ENCODE measurements at places on chromosomes 16 and 17.

DNA sequence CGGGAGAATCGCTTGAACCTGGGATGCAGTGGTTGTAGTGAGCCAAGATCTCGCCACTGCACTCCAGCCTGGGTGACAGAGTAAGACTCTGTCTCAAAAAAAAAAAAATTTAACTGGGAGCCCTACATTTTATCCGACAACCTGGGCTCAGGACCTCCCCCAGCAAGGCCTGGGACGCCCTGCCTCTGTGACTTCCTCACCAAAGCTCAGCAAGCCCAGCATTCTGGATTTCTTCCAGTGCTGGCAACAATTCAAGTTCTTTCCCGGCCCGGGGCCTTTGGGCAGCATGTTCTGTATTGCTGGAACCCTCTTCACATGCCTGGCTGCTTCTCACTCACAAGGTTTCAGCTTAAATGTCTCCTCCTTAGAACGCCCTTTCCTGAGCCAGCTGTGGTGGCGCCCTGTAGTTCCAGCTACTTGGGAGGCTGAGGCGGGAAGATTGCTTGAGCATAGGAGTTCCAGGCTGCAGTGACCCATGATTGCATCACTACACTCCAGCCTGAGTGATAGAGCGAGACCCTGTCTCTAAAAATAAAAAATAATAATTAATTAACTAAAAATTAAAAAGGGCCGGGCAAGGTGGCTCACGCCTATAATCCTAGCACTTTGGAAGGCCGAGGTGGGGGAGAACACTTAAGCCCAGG lies 15.9 kb upstream of the MEIOB start:
- DNase-seq, result no peak

DNA sequence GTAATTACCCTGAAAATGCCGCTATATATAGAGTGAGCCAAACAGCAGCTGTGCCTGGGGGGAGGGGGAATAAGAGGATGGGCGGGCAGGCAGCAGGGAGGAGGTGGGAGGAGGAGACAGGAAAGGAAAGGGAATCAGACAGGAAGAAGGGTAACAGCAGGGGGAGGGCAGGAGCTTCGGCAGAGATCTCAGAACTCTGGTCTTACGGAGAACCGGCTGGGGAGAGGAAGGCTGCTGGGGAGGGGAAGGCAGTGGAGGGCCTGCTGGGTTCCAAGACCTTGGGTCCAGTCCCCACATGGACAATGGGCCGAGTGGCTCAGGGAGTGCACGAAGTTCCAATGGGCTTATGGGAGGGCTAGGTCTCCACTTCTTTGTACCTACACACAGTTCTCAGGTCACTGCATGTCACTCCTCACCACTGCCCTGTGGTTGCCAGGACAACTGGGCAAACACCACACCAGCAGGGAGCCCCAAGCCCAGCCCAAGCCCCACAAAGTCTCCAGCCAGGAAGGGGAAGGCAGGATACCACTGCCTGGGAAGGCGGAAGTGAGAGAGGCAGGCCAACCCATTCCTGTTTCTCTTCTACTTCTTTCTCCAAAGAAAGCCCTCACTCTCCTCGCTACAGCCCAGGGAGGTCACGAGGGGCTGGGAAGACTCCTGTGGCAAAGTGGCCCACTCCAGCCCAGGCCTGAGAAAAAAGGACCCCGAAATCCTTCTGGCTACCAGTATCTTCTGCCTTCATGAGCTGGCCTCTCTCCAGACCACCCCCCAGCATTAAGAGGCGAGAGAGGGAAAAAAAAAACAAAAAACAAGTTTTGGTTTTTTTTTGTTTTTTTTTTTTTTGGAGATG lies 25.3 kb downstream of the G6PC3 start:
- no peak for DNase-seq

- peak; percentile 42 for DNase-seq
Measured at GRCh38 chr17:1764284-1764683, 2.4 kb downstream of the SERPINF1 start.

GRCh38 chr16:69865701-69866100 lies 85.4 kb upstream of the CLEC18A start:
- no peak for DNase-seq

GRCh38 chr16:82612263-82612662 lies 14.5 kb upstream of the CDH13 start:
- DNase-seq, result no peak

DNA sequence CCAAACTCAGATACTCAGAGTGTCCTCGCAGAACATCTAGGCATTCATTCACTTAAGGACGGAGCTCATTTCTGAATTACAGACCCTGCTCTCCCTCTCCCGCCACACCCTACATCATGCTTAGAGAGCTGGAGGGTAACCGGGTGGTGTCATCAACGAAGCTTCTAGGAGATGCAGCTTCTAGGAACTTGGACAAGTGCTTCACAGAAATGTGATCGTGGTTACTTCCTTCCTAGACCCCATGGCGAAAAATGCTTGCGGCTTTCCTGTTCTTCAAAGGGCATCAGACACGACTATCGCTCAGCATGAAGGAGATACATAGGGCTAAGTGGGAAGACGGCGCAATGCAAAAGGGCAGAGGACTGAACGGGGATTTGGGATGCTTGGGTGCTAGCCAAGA lies 126.8 kb downstream of the ZFHX3 start:
- no peak for DNase-seq

DNA sequence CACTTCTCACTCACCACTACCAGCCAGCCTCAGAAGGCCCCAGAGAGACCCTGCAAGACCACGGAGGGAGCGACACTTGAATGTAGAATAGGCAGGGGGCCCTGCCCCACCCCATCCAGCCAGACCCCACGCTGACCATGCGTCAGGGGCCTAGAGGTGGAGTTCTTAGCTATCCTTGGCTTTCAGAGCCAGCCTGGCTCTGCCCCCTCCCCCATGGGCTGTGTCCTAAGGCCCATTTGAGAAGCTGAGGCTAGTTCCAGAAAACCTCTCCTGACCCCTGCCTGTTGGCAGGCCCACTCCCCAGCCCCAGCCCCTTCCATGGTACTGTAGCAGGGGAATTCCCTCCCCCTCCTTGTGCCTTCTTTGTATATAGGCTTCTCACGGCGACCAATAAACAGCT lies 5.1 kb upstream of the PDK2 start:
- DNase-seq, result no peak

GRCh38 chr16:57675741-57676551 lies 7.8 kb downstream of the ADGRG3 start:
- DNase-seq, result no peak

GRCh38 chr17:52145476-52145875 lies 13.0 kb downstream of the CA10 start:
- DNase-seq, result no peak

DNA sequence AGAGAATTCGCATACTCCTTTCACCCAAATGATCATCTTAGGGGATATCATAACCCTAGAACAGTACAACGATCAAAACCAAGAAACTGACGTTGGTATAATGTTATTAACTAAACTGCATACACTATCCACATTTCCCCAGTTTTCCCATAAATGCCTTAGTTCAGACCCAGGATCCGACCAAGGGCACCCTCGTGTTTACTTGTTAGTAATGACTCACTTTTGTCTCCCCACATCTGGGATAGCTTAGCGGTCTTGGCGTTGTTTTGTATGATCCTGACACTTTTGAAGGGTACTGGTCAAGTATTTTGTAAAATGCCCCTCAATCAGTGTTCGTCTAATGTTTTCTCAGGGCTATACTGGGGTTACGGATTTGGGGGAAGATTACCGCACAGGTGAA lies 8.0 kb downstream of the HS3ST3A1 start:
- DNase-seq, result no peak

GRCh38 chr16:67236563-67237395 lies 9.8 kb downstream of the TMEM208 start:
- DNase-seq, result peak; percentile 67

- no peak for DNase-seq
Measured at GRCh38 chr17:42049834-42050392, 488 bp downstream of the C17orf113 start.

- DNase-seq, result no peak
Measured at GRCh38 chr17:40447806-40448205, 4.6 kb downstream of the IGFBP4 start.

DNA sequence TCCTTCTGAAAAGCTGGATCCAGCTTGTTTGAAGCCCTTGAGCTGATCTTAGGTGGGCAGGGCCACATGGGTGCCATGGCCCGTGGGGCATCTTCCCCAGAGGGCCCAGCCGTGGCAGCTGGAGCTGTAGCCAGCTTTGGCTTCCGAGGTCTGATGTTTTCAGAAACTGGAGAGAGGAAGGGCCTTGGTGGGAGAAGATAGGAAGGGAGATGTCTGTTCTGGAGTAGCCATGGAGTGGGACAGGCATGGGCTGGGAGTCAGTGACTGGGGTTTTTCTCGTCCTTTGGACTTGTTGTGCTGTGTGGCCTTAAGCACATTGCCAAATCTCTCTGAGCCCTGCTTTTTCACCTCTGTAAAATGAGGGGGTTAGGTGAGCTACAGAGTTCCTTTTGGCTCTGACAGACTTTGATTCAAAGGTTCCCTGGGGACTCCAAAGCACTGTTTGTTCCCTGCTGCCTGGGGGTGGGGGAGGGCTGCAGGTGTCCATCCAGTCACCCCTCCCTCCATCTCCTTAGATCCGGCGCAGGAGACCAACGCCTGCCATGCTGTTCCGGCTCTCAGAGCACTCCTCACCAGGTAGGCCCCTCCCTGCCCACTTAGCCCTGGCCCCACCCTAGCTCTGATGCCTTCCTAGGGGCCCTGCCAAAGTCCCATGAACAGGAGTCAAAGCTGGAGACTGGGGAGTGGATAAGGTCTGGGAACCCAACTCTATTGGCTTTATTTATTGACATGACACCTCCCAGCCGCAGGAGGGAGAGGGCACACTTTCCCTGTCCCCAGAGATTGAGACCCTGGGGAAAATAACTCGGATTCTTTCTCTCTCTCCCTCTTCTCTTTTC lies 2.1 kb downstream of the PPP1R1B start:
- no peak for DNase-seq

DNA sequence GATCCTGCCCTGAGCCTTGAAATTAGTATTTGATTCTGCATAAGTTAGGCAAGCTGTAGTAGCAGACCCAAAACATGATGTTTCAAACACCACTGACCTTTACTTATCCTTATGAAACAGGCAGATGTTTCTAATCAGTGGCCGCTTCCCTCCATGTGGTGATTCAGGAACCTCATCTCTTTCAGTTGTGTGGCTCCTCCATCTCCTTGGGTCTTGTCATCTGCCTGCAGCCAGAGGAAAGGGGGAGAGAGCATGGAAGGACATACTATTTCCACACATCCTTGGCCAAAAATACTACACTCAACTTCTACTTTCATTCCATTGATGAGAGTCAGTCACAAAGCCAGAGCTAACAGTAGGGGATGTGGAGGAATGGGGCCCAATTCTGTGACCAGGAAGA lies 41.6 kb upstream of the IRX6 start:
- no peak for DNase-seq

GRCh38 chr17:73654241-73654640 lies 10.0 kb upstream of the SDK2 start:
- DNase-seq, result no peak

DNA sequence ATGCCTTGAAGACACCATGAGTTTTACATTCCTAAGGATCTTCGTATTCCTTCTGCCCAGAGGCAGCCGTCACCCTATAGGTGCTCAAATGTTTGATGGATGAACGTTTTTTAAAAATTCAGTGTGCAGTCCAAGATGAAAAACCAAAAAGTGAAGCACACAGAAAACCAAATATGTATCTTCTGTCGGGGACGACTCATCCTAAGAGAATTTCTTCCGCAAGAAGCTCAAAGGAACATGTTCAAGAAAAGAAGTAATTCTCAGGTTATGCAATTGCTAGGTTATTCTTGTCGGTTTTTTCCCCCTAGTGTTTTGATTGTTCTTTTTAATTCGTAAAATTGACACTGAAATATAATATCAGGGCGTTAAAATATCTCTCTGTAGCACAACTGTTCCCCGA lies 1.4 kb downstream of the CENPV start:
- DNase-seq, result no peak

GRCh38 chr16:84502075-84502474 lies 2.4 kb downstream of the MEAK7 start:
- DNase-seq, result no peak

DNA sequence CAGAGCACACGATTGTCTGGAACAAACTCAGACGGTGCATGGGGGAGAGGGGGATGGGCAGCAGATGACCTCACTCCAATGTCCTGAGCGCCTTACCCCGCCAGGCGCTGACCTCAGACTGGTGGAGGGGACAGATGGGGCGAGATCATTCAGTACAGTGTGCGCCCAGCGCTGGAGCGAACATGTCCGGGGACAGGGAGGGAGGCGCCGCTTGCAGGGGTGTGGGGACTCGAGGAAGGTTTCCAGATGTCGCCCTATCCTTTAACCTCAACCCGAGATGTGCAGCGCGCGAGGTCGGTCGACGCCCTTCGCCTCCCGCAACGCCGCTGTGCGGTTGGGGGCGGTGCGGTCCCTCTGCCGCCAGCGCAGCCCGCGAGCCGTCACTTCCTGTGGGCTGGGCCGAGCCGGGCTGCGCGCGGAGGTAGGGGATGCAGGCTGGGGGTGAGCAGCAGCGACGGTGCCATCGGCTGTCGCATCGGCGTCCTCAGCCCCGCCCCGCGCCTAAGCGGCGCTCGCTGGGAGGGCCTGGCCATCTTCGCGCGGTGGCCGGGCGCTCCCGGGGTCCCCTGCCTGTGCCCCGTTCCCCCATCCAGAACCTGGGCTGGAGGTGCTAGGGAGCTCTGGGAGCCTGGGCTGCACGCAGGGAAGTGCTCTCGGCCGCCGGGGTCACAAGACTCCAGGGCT lies 5.3 kb upstream of the CDR2L start:
- DNase-seq, result peak; percentile 72

GRCh38 chr17:77792626-77793025 lies 165.9 kb upstream of the TNRC6C start:
- DNase-seq, result no peak

GRCh38 chr17:76550712-76551615 lies 11.1 kb downstream of the PRCD start:
- DNase-seq, result no peak

GRCh38 chr17:19308398-19308797 lies 54.1 kb downstream of the B9D1 start:
- no peak for DNase-seq

- no peak for DNase-seq
Measured at GRCh38 chr17:9488556-9488955, 87.1 kb downstream of the STX8 start.

- DNase-seq, result no peak
Measured at GRCh38 chr17:20260268-20260667, 207.1 kb downstream of the LGALS9B start.

DNA sequence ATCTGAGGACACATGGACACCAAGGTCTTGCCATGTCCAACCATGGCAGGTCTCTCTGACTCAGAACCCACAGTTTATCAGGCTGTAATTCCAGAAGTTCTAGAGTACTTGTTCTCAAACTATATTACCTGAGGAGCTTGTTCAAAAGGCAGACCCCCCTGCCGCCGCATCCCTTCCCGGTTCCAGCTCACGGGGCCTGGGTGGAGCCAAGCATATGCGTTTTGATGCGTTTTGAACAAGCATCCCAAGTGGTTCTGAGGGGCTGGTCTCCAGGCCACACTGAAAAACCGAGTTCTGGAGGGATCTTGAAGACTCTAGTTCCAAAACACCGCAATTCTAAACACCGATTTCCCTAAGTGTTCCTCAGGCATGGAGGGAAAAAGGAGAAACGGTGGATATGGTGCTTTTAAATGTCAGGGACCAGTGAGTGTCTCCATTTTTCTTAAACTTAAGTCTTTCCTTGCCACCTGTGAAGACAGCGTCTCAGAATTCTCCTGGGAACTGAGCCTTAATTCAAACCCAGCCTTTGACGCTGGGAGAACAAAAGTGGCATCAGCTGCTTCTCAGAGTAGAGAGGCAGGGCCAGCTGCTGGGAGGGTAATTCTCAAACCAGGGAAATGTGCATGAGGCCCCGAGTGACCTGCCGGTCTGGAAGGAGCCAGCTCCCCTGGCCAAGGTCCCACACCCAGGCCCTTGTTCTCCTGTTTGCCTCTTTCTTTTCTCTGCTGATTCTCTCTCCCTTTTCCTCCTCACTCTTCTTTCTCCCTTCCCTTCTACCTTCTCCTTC lies 84.4 kb upstream of the PLCG2 start:
- no peak for DNase-seq

- DNase-seq, result peak; percentile 42
Measured at GRCh38 chr16:30609002-30609925, 925 bp downstream of the ZNF689 start.
